Lung (tissue), 17 donors: ENCODE measurements at places on chromosomes 12 and 14.

DNA sequence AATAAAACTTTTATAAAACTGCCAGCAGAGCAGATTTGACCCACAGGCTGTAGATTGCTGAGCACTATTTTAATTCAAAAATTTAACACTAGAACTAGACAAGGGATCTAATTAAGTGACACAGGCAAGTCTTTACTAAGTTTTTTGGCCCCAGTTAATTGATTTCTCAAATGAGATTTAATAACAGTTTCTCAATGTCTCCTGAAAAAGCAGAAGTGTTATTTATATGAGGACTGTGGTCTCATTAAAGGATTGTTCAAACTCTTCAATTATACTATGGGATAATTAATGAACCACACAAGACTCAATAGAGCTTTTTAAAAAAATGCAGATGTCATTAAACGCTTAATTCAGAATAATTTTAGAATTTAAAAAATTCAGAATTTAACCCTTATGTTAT is 1.9 kb downstream of the HEATR5A start:
- no peak overlapping the region for H3K4me3 ChIP-seq
- no peak for DNase-seq
- H3K27ac ChIP-seq, result no peak overlapping the region
- H3K27me3 ChIP-seq, result no peaks in the 10 kb centered on the region

DNA sequence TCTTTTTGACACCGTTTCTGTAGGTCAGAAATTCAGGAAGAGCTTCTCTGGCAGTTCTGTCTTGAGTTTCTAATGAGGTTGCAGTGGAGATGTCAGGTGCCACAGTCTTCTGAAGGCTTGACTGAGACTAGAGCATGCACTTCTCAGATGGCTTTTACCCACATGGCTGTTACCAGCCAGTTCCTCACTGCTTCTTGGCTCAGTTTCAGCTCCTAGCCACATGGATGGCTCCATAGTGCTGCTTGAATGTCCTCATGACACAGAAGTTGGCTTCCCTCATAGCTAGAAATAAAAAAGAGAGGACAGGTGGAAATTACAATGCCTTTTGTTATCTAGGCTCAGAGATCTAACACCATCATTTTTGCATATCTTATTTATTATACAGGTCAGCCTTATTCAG is 38.1 kb upstream of the SLC2A13 start:
- no peaks in the 10 kb centered on the region for H3K36me3 ChIP-seq
- no peak overlapping the region for H3K27ac ChIP-seq
- H3K27me3 ChIP-seq, result no peaks in the 10 kb centered on the region
- no peak for DNase-seq
- no peak overlapping the region for H3K4me3 ChIP-seq

DNA sequence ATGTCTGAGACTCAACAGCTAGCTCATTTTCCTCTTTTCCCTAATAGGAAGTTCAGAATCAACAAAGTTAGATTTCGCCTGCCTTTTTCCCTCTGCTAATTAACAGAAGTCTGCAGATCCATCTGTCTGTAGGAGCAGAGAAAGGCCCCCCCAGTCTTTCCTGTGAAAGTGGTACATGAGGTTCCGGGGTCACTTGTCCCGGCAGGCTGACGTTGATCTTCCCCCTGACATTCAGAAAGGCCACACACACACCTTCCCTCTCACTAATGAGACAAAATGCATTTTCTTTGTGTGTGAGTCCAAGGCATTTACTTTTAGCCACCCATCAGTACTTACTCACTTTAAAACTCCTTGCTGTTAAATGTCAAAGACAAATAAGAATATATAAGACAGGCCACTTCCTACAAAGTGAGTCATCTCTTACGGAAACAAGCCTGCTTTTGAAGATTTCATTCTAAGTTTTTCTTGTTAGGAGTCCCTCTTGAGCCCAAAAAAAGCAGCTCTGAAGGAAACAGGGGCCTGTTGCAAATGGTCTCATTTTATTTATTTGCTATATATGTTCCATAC is 138.7 kb downstream of the TTC7B start:
- no peak overlapping the region for H3K27ac ChIP-seq
- no peaks in the 10 kb centered on the region for H3K36me3 ChIP-seq
- no peak overlapping the region for H3K4me3 ChIP-seq
- DNase-seq, result no peak

GRCh38 chr12:102927220-102927619 is 10.2 kb upstream of the PAH start:
- H3K4me3 ChIP-seq, result no peak overlapping the region
- DNase-seq, result no peak
- H3K27ac ChIP-seq, result no peak overlapping the region
- H3K36me3 ChIP-seq, result no peaks in the 10 kb centered on the region
- no peaks in the 10 kb centered on the region for H3K27me3 ChIP-seq
- H3K4me1 ChIP-seq, result no peaks in the 10 kb centered on the region

GRCh38 chr12:47816403-47817271 is 3.1 kb downstream of the HDAC7 start:
- peak overlapping the region; percentile 2 for H3K4me3 ChIP-seq
- H3K4me1 ChIP-seq, result peaks cover 59% of the 10 kb centered on the region
- no peaks in the 10 kb centered on the region for H3K27me3 ChIP-seq

- no peaks in the 10 kb centered on the region for H3K36me3 ChIP-seq
- H3K4me1 ChIP-seq, result no peaks in the 10 kb centered on the region
- no peaks in the 10 kb centered on the region for H3K27me3 ChIP-seq
Observed at GRCh38 chr12:26158078-26158764, 33.4 kb upstream of the BHLHE41 start.

DNA sequence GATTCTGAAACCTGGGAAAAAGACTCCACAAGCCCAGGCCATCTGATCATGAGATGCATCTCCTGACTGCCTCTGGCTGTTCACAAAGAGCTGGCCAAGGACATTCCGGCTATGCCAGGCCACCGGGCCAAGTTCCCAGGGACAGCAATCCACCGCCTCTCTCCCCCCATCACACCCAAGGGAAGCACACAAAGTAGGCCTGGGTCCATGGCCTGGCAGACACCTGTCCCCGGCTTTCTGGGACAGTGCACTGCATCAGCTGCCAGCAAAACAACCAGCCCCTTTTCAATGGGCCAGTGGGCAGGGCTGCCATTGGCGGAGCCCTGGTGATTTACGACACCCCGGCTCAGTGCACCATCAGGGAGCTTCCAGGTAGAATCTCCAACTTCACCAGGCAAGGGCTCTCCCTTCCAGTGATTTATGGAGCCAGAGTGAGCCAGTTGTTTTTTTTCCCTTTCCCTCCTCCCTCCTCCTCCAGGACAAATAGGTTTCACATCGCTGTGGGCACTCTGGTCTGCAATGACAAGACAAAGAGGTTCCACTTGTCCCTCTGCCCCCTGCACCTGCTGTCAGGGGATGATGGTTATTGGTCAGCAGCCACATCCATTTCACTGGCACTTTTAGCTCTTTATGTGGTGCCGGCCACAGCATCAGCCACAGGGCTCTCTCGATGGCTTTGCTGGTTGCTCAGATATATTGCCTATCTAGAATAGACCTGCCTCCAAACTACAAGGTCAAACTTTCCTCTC is 149.6 kb downstream of the SLC38A6 start:
- H3K36me3 ChIP-seq, result no peaks in the 10 kb centered on the region
- no peak overlapping the region for H3K4me3 ChIP-seq
- H3K4me1 ChIP-seq, result peaks cover 2% of the 10 kb centered on the region
- no peak overlapping the region for H3K27ac ChIP-seq
- H3K27me3 ChIP-seq, result no peaks in the 10 kb centered on the region
- DNase-seq, result no peak

- no peaks in the 10 kb centered on the region for H3K4me1 ChIP-seq
- no peak overlapping the region for H3K4me3 ChIP-seq
- no peaks in the 10 kb centered on the region for H3K36me3 ChIP-seq
- no peaks in the 10 kb centered on the region for H3K27me3 ChIP-seq
- DNase-seq, result no peak
Observed at GRCh38 chr14:51458563-51458955, 193.2 kb upstream of the FRMD6 start.

- no peaks in the 10 kb centered on the region for H3K36me3 ChIP-seq
- DNase-seq, result peak; percentile 1
- H3K27me3 ChIP-seq, result no peaks in the 10 kb centered on the region
- H3K4me1 ChIP-seq, result no peaks in the 10 kb centered on the region
- H3K4me3 ChIP-seq, result no peak overlapping the region
Observed at GRCh38 chr12:17197971-17198370, 592.0 kb upstream of the LMO3 start.

DNA sequence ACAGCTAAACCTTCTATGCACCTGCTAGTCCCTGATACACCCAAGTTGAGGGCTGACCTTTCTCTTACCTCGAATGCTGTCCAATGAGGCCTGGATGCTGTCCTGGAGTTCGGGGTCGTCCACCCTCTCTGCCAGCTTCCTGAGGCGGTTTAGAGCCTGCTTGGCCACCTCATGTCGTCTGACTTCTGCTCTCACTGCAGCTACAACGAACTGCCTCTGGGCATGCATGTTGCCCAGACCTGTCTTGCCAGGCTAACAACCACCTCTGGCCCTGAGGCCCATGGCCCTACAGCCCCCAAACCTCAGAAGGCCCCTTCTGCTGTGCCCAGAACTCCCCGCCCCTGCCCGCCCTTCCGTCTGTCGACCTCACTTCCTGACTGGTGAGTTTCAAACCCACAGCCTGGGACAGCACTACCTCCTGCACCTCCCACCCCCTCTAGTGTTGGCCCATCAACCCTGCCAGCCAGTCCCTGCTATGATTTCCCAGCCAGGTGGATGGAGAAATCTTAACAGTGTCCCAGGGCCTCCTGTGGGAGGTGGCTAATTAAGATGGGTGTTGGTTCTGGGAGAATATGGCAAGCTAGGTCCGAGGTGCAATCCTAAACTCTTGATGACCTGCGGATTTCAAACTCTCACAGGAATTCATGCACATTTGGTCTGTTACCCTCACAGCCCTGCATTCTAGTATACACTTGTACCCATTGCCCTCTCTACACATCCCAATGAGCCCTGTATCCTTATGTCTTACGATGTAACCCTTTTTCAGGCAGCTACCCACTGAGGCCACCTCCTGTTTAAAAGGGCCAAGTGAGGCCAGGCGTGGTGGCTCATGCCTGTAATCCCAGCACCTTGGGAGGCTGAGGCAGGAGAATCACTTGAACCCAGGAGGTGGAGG is 2.7 kb upstream of the TSPAN31 start:
- H3K27me3 ChIP-seq, result no peaks in the 10 kb centered on the region
- no peak overlapping the region for H3K27ac ChIP-seq
- peaks cover under 1% of the 10 kb centered on the region for H3K36me3 ChIP-seq
- no peak for DNase-seq

- no peak overlapping the region for H3K4me3 ChIP-seq
- H3K27me3 ChIP-seq, result no peaks in the 10 kb centered on the region
- no peak for DNase-seq
- H3K27ac ChIP-seq, result no peak overlapping the region
Observed at GRCh38 chr14:87079416-87079815, 913.6 kb downstream of the GALC start.

- no peak overlapping the region for H3K4me3 ChIP-seq
- no peak overlapping the region for H3K27ac ChIP-seq
- H3K4me1 ChIP-seq, result peaks cover 4% of the 10 kb centered on the region
- DNase-seq, result peak; percentile 93
Observed at GRCh38 chr12:50070314-50071060, 13.1 kb downstream of the ASIC1 start.

GRCh38 chr14:40887912-40888311 is 718.8 kb upstream of the LRFN5 start:
- no peaks in the 10 kb centered on the region for H3K36me3 ChIP-seq
- no peaks in the 10 kb centered on the region for H3K27me3 ChIP-seq
- DNase-seq, result no peak
- H3K4me1 ChIP-seq, result no peaks in the 10 kb centered on the region
- no peak overlapping the region for H3K27ac ChIP-seq
